ENCODE measurements at places on chromosomes 2 and 18. TPM values are rescaled to one million over a fixed set of nuclear protein-coding genes. Genes with fewer than 3 reads are reported as not detected.

The SCN1A gene
- not detected for total RNA-seq

The USP34 gene
- 124 TPM for total RNA-seq

The AQP12A gene
- not detected for total RNA-seq

The ALK gene
- 0.44 TPM for total RNA-seq

The PROM2 gene
- 0.82 TPM for total RNA-seq

The C1QL2 gene
- total RNA-seq = not detected

The CSRNP3 gene
- 1.5 TPM for total RNA-seq

The HRH4 gene
- total RNA-seq = 0.84 TPM

The PTH2R gene
- total RNA-seq = not detected

The SLC5A7 gene
- total RNA-seq = not detected

The FARP2 gene
- total RNA-seq = 30.8 TPM

The FSIP2 gene
- total RNA-seq = 0.24 TPM

Data from omental fat pad (tissue), 4 donors.